ENCODE measurements at places on chromosomes 7 and 10.
A peak's percentile ranks its signal among the peaks of the same experiment; 100 is the strongest.

DNA sequence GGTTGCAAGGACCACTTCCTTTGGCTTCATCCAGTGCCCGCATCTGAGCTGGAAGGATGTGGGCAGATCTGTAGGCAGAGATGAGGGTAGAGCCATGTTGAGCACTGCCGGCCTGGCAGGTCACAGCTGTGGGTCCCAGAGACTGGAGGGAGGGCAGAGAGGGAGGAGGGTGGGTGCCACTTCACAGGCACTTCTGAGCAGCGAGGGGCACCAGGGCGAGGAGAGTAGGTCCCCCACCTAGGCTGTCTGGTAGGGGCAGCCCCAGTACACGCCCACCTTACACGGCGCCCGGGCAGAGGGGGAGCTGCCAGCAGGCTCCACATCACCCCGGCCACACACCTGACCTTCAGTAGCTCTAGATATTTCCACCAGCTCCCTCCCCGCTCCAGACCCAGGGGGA, 473.0 kb upstream of the FOXK1 start:
- no peak for DNase-seq

DNA sequence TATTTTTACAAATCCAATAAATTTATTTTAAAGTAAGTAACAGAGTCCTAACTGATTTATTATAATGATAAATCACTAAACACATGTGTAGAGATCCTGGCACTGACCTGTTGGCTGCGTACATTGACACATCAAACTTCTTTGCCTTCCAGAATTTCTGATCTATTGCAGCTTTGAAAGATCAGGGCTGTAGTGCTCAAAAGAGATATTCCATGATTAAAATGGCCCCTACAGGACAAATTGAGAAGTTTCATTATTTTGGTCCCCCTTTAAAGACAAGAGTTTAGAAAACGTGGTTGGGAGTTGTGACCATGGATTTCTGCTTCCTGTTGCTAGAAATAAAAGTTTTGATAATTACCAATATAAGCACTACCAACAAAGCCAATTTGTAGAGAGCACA, 87.7 kb upstream of the PDK4 start:
- peak; percentile 13 for DNase-seq

- DNase-seq: no peak
Measured at GRCh38 chr7:128437426-128438332, 18.0 kb upstream of the HILPDA start.

DNA sequence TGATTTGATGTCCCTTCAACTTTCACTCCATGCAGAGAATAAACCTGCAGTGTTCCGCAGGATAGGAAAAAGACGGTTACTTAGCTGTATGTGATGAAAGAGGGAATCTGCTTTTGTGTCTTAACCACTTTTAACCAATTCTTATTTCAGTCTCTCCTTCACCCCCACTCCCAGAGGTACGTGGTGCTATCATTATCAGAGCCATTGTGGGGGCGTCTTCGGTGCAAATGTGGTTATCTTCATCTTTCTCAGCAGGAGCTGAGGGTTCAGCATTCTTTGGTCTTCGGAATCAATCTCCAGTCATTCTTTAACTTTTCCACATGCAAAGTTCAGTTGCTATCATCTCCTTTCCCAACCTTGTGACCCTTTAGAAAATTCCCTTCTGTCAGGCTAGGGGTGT, 219.9 kb upstream of the LYZL1 start:
- no peak for DNase-seq

GRCh38 chr7:22251281-22251680, 105.7 kb downstream of the RAPGEF5 start:
- no peak for DNase-seq

GRCh38 chr7:47419471-47419870, 162.4 kb downstream of the TNS3 start:
- DNase-seq: no peak

- no peak for DNase-seq
Measured at GRCh38 chr7:12731775-12732174, 44.3 kb downstream of the ARL4A start.

DNA sequence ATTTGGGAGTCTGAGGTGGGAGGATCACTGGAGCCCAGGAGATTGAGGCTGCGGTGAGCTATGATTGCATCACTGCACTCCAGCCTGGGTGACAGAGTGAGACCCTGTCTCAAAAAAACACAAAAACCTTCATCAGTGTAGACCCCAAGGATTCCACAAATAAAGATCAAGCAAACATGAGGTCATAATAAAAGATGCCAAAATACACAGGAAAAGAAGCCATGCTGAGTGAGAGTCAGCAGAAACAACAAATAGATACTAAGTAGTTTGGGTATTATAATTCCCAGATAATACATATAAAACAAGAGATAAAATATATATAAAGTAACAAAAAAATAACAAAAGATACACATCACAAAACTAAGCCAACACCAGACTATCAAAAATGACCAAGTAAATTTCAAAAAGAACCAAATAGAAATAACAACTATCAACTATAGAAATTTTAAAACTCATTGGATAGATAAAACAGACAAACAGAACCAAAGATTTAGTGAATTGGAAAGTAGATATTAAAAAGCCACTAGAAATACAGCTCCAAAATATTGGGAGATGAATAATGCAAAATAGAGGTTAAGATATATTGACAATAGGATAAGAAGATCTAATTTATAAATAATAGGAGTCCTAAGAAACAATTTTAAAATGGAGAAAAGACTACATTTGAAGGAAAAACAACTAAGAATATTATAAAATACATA, 48.9 kb upstream of the FHIP2A start:
- DNase-seq: no peak

- DNase-seq: peak; percentile 74
Measured at GRCh38 chr7:23544913-23545354, 13.2 kb upstream of the TRA2A start.

DNA sequence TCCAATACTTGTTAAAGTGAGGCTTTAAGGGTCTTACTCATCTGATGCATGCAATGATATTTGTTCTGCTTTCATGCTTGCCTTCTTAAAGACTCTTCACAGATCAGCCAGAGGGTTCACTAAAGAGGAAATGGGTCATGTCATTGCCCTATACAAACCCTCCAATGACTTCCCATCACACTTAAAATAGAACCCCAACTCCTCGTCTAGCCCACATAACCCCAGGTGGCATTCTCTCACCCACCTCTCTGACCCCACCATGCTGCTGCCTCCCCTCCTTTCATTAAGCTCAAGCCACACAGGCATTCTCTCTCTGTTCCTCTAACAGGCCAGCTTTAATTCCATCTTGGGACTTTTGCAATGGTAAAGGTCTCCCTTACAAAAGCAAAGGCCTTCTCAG, 253.6 kb downstream of the GRID1 start:
- no peak for DNase-seq

- DNase-seq: no peak
Measured at GRCh38 chr10:5524641-5525560, at the start of gene CALML3. TSS of gene CALML3 (plus strand) at chr10:5524961. CDS start at chr10:5525086, 125 bp downstream.

GRCh38 chr7:44072364-44073231, 7.2 kb upstream of the PGAM2 start:
- DNase-seq: peak; percentile 65

DNA sequence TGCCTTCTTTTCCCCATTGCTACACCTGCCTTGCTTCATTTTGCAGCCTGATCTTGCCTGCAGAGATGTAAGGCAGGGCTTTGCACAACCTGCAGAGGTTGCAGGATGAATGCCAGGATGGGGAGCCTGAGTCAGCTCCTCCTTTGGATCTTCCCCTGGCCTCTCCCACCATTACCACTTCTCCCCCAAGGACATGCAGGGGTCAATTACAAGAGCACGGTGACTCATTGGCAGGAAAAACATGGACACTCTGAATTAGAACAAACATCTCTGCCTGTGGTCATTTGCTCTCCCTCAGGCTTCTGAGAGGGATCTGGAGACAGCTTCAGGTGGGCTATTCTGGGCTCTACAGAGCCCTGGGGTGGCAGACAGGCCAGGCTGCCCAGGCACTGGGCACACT, 89.2 kb downstream of the HERPUD2 start:
- DNase-seq: no peak

GRCh38 chr10:47260505-47261111, 39.4 kb upstream of the GDF10 start:
- no peak for DNase-seq

All from Caco-2 (cell line).